ENCODE measurements at places on chromosomes 6 and 20.

DNA sequence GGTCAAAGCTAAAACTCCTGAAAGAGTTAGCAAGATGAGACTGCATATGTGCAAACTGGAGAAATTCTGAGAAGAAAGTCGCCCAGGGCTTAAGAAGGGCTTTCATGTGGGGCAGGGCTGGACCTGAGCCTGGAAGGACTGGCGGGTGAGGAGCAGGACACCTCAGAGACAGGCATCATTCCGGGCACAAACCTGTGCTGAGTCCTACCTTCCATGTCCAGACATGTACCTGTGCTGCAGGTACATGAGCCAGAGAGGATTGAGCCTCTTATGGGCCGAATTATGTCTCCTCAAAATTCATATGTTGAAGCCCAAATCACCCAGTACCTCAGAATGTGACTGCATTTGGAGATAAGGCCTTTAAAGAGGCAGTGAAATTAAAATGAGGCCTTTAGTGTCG, 171.0 kb downstream of the QRSL1 start:
- no peak for DNase-seq

DNA sequence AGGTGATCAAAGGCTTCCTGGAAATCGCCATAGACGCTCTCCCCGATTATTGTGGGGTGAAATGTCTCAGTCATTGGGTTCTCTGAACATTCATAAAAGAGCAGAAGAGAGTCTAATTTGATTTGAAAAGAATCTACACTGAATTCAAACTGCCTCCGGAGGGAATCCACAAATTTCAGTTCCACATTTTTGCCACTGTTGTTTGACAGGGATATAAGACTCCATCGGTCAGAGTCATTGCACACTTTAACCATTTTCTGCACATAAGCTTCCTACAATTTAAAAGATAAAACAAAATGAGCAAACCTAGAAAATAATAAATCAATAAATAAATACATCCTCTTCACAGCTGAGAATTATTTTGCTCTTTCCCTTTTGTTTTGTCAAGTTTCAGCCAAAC, 2.3 kb downstream of the TENT5A start:
- no peak for DNase-seq

- no peak for DNase-seq
Observed at GRCh38 chr6:104212977-104213668, 646.6 kb downstream of the HACE1 start.

DNA sequence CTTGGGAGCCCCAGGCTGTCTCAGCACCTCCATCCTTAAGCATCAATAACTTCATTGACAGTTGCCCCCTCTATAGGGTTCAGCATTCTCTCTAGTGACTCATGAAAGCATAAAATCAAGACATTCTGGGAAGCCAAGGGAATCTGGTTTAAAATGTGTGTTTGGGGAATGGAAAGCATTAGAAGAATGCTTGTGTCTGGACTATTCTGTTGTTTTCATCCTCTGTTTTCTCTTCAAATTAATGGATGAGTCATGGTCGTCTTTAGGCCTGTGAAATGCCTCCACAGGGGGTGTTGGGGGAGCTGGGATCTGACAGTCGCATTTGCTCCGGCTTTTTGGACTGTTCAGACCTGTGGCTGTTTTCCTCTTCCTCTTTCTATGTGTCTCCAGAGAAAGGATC, 279.7 kb downstream of the CDC5L start:
- DNase-seq, result peak; percentile 59

All from COLO829 (cell line).